ENCODE measurements at places on chromosomes 4 and X. TPM values are rescaled to one million over a fixed set of nuclear protein-coding genes. Genes with fewer than 3 reads are reported as not detected.

Gene USO1
- total RNA-seq = 72.0 TPM

Gene EGF
- 4.2 TPM for total RNA-seq

Gene RNF212
- total RNA-seq = 9.8 TPM

Gene SORCS2
- total RNA-seq = 6.5 TPM

Gene GPR173
- 3.6 TPM for total RNA-seq

Gene SGCB
- 26.9 TPM for total RNA-seq

Data from left lung (tissue), 14 donors.